DND-41 (cell line): ENCODE measurements at places on chromosomes 16 and 17.

DNA sequence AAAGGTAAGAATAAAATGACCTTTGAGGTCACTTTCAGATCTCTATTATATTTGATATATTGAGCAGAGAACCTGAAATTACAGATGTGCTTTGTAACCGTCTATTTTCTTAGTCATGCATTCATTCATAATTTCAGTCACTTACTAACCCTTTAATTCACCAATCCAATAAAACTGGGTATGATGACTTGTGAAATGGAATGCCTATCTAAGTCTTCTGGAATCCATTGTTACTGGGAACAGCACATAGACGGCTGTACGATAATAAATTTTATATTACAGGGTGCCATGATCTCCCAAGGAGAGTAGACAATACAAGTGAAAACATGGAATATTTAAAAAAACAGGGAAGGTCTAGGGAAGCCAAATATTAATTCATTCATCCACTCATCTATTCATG is 22.9 kb downstream of the CDH11 start:
- no peak for DNase-seq

GRCh38 chr17:8041249-8041928 is 2.5 kb downstream of the ALOX15B start:
- DNase-seq = peak; percentile 40

- no peak for DNase-seq
These were observed 16.6 kb downstream of the C16orf96 start for GRCh38 chr16:4572715-4573114.

- no peak for DNase-seq
These were observed 94.8 kb downstream of the RTN4RL1 start for GRCh38 chr17:1930337-1930645.

- DNase-seq = no peak
These were observed 9.4 kb downstream of the RPH3AL start for GRCh38 chr17:343211-343610.

- no peak for DNase-seq
These were observed 12.7 kb downstream of the REXO5 start for GRCh38 chr16:20818929-20819585.

DNA sequence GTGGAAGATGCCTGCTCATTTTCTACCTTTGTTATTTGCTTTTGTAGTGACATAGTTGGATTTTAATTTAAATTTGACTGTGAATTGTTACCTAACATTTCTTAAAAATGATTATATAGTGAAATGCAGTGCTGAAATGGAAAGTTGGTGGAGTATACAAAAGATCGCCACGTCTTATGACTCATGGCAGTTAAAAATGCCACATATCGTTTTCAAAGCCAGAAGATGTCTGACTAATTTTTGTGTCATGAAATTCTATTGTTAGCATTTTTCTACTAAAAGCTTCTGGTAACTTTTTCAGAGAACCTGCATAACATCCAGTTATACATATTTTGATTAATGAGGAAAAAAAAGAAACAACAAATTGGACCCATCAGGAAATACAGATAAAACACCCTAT is 20.6 kb downstream of the MAP2K4 start:
- DNase-seq = no peak

- no peak for DNase-seq
These were observed 226.4 kb upstream of the PSMD7 start for GRCh38 chr16:74070237-74070636.

GRCh38 chr16:18018376-18018775 is 318.2 kb downstream of the NPIPA8 start:
- no peak for DNase-seq

DNA sequence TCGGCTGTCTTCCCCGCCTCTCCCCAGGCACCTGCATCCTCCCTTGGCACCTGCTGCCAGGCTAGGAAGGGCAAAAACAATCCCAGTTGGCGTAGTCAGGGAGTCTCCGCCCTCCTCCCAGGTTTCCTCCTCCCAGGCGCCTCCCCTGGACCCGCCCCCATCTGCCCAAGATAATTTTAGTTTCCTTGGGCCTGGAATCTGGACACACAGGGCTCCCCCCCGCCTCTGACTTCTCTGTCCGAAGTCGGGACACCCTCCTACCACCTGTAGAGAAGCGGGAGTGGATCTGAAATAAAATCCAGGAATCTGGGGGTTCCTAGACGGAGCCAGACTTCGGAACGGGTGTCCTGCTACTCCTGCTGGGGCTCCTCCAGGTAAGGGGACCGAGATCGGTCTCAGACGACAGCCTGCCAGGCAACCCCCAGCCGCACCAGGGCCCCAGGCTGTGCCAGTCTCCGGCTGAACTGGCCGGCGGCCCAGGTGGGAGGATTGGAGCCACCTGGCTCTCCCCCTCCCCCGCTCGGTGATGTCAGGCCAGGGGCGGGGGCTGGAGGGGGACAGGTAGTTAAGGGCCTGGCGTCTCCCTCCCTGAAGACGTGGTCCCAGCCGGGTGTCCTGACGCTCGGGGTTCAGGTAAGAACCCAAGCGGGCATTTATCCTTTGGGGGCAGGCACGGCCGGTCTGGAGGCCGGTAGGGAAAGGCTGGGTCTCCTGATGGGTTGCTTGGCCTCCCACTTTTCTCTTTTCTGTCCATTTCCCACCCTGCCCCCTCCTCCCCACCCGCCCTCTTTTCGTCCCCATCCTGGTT is at the start of gene GRB7:
Gene GRB7 (plus strand): TSS at position 179 of the 808 bp plus-strand sequence. CDS start 4,364 bp downstream, outside the sequence.
- no peak for DNase-seq

- DNase-seq = no peak
These were observed 246.9 kb upstream of the GSE1 start for GRCh38 chr16:85366031-85366763.

- no peak for DNase-seq
These were observed 27.6 kb downstream of the TRAP1 start for GRCh38 chr16:3689731-3690130.

- peak; percentile 54 for DNase-seq
These were observed 539 bp downstream of the LRRC45 start for GRCh38 chr17:82023447-82024241.

GRCh38 chr17:10144456-10144855 is 54.0 kb downstream of the GAS7 start:
- no peak for DNase-seq

- DNase-seq = no peak
These were observed 90.3 kb downstream of the EMP2 start for GRCh38 chr16:10490141-10490540.

DNA sequence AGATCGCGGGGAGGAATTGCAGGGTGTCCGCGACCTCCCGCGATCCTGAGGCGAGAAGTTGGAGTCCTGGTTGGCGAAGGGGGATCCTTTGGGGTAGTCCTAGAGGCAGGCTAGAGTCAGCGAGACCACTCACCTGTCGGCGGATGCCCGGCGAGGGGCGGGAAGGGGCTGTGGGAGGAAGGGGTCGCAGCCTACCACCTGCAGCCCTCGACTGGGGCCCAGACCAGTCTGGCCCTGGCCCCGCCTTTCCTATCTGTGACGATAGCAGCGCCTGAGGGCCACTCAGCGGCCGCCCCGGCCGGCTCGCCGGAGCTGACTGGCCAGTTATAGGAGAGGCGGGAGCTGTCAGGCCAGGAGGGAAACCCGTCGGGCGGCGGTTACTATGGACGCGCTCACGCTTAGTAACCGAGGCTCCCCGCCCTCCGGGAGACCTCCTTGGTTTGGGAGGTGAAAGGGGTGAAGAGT is at the start of gene TEKT3:
Gene TEKT3 (minus strand): TSS at position 213 of the 465 bp plus-strand sequence. CDS start 10,012 bp downstream, outside the sequence.
- no peak for DNase-seq

- no peak for DNase-seq
These were observed 822 bp downstream of the IGF2BP1 start for GRCh38 chr17:48997827-48998586.

GRCh38 chr17:2755891-2756724 is 6.7 kb upstream of the CCDC92B start:
- DNase-seq = no peak

- no peak for DNase-seq
These were observed 12.0 kb downstream of the CA4 start for GRCh38 chr17:60161598-60162330.

DNA sequence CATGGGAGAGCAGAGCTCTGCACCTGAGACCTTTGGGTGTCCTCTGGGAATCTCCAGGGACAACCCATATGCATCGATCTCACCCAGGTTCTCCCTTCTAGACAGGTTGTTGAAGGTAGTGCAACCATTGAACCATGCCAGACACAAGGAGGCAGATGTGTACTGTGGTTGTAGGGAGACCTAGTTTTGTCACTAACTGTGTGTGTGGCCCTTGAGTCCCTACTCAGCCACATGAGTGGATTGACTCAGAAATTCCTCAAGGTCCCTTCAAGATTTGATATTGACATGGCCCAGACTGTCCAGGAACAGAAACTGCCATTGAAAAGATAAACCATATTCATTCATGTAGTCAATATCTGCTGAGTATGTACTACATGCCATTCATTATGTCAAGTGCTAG is 396.4 kb upstream of the CCL2 start:
- no peak for DNase-seq

DNA sequence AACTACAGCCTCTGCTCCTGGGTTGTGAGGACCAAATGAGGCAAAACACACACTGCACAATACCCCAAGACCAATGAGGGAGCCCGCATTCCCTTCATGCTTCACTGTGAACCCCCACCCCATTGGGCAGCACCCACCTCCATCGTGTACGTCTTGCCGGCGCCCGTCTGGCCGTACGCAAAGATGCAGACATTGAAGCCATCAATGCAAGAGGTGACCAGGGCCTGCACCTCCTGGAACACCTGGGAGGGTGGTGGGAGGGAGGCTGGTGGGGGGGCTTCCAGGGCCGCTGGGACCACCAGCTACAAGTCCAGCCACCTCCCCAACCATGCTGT is 28.4 kb downstream of the KATNB1 start:
- DNase-seq = no peak

GRCh38 chr17:76641501-76641900 is 2.1 kb downstream of the ST6GALNAC1 start:
- DNase-seq = no peak

- DNase-seq = no peak
These were observed 55.4 kb downstream of the ABAT start for GRCh38 chr16:8729779-8730334.

- DNase-seq = peak; percentile 51
These were observed 25.9 kb downstream of the BRIP1 start for GRCh38 chr17:61837175-61838051.

DNA sequence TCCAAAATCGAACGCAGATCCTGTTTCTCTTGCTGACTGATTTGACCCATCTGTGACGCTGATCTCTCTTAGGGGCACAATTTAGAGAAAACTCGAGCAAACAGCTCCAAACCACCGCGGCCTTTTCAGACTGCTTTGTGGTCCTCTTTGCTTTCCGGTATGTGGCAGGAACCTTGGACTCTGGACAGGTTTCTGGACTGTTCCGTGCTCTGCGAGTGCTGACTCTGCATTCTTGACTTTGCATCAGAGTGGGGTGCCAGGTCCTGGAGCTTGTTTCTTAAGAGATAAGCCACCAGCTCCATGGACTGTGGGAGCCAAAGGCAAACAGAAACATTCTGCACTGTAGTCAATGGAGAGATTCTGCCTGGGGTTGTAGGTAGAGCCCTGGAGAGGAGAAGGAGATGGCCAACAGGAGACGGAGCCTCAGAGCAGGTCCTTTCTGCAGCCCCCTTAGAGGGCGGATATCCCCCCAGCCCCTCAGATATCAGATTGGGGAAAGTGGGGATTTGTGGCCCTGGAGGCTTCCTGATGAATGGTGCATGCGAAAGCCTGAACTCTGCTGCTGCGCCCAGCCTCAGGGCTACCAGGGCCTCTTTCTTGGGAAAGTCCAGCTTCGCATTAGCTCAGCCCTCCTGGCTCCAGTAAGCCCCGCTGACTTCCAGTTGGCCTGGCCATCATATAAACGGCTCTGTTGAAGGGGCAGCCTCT is 65.6 kb downstream of the WIPI1 start:
- no peak for DNase-seq

DNA sequence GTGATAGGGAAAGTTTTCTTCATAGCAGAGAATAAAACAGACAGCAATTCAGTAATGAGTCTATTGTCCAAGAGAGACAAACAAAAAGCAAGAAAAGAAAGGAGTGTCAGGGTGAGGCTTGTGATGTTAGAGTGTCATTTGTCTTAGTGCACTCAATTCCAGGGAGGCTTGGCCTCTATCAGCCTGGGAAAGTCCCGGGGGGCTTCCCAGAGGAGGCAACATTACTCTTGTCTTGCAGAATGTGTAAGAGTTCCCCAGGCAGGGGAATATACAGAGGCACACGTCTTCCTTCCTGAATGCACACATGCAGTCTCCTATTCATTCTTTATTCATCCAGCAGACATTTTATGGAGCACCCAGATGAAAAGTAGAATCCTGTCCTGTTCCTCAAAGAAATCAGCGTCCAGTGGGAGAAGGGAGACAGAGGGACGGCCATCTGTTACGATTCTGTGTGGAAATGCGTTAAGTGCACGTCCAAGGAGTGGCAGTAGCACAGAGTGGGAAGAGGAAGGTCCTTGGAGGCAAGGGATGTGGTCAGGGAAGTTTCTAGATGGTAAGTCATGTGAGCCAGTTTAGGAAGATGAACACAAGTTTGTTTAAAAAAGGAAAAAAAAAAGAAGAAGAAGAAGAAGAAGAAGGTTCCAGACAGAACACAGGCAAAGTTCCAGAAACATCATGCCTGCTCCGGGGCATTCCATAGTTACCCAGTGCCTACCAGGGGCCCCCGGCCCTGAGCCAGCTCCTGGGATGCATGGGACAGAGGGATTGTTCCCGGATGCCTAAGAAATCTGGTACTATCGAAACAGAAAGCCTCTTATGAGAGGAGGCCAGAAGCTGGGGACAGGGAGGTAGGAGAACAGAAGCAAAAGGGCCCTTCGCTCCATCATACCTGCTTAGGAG is 21.1 kb downstream of the CACNG4 start:
- no peak for DNase-seq

DNA sequence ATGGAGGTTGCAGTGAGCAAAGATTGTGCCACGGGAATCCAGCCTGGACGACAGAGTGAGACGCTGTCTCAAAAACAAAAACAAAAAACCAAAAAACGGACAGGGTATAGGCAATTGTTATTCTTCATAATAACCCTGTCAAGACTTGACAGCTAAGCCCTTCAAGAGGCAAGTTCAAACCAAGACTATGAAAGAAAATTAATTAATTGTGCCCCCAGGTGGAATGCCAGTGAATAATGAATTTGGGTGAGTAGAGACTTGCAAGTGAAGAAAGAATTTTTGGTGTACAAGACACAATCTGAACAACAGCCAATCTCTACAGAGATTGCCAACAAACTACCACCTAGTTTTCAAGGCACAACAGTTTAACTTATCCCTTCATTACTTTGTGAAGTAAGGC is 6.3 kb downstream of the RFWD3 start:
- no peak for DNase-seq

- peak; percentile 54 for DNase-seq
These were observed 17.2 kb upstream of the NUDT16L1 start for GRCh38 chr16:4675864-4676786.
